ENCODE measurements at places on chromosomes 2 and 18. TPM values are rescaled to one million over a fixed set of nuclear protein-coding genes. Genes with fewer than 3 reads are reported as not detected.

The CRYBA2 gene
- total RNA-seq: not detected

The EMX1 gene
- not detected for total RNA-seq

The TXNL4A gene
- 50.1 TPM for total RNA-seq

The SPATA3 gene
- not detected for total RNA-seq

The STON1 gene
- total RNA-seq: 5.8 TPM

The FAHD2A gene
- total RNA-seq: 32.8 TPM

The POTEF gene
- total RNA-seq: not detected

The UGT1A9 gene
- not detected for total RNA-seq

The UGT1A1 gene
- not detected for total RNA-seq

The IL36RN gene
- not detected for total RNA-seq

The FBXO36 gene
- total RNA-seq: 4.2 TPM

The PDK1 gene
- total RNA-seq: 11.3 TPM

The IL1R2 gene
- total RNA-seq: 0.50 TPM

The CCDC121 gene
- 1.2 TPM for total RNA-seq

The CHRND gene
- total RNA-seq: not detected

The KIF5C gene
- 0.45 TPM for total RNA-seq

The DSC1 gene
- not detected for total RNA-seq

The PRKAG3 gene
- total RNA-seq: not detected

The BCS1L gene
- 53.8 TPM for total RNA-seq

The ZNF532 gene
- total RNA-seq: 40.3 TPM

The LCT gene
- total RNA-seq: not detected

The MAP2 gene
- 4.9 TPM for total RNA-seq

The IL36B gene
- not detected for total RNA-seq

The GPR75 gene
- total RNA-seq: 0.67 TPM

The FOSL2 gene
- 31.5 TPM for total RNA-seq

The C2orf15 gene
- total RNA-seq: not detected

The CNDP1 gene
- 0.15 TPM for total RNA-seq

The EMILIN2 gene
- 15.3 TPM for total RNA-seq

The CRYGD gene
- total RNA-seq: not detected

The POTEC gene
- total RNA-seq: not detected

The CCDC150 gene
- 1.6 TPM for total RNA-seq

The EGR4 gene
- total RNA-seq: not detected

The NDUFAF7 gene
- total RNA-seq: 10.6 TPM

The PFN4 gene
- 0.17 TPM for total RNA-seq

The MATN3 gene
- total RNA-seq: 3.9 TPM

The CMPK2 gene
- total RNA-seq: 0.30 TPM

The CCDC102B gene
- total RNA-seq: 5.4 TPM

The KIDINS220 gene
- 20.1 TPM for total RNA-seq

The IL1RL1 gene
- 0.17 TPM for total RNA-seq

The M1AP gene
- not detected for total RNA-seq

The OLA1 gene
- total RNA-seq: 93.4 TPM

The SPDYA gene
- 0.17 TPM for total RNA-seq

The RFX8 gene
- total RNA-seq: 4.2 TPM

The BCL2L11 gene
- 1.8 TPM for total RNA-seq

All from bronchus fibroblast of lung (primary cell).